Foreskin keratinocyte (primary cell): ENCODE measurements at places on chromosomes 12 and 14.

DNA sequence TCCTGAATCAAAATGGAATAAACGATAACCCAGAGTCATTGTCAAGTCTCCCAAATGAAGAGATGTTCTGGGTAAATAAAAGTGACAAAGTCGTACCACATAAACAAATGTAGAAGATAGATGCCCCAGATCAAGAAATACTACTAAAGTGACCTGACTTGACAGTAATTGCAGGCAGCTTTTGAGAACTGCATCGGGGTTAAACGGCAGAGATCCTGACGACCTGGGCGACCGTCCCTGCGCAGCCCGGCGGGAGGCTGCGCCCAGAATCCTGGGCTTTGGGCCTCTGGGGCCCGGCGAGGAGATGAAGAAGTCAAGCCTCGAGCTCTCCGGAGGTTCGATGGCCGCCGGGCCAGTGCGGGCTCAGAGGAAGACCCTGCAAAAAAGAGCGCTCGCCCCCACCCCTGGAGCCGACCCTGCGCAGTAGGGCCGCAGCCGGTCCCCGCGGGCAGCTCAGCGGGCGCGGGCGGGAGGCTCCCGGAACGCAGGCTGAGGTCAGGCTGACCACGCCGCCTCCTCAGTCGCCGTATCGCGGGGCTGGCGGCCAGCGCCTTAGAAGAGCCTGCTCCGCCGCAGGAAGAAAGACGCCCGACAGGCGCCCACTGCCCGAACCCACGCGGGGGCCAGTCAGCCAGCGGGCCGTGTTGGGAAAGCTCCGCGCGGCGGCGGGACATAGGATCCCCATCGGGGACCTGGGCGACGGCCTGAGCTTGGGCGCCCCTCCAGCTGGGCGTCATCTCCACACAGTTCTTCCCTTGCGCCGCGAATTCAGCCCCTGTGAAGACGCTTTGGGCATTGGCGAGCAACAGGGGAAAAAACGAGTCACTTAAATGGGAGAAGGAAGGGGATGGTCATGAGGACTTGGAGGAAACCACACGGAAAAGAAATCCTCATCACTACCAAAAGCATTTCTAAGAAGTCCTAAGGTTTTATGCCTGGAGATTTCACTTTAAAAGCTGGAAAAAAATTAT, 16.0 kb downstream of the NKX2-1 start:
- DNase-seq = no peak

GRCh38 chr14:34232790-34233189, 229.2 kb downstream of the SPTSSA start:
- no peak for DNase-seq

- no peak for DNase-seq
Observed at GRCh38 chr14:93747102-93747501, 41.2 kb downstream of the PRIMA1 start.

GRCh38 chr14:59803052-59803540, 67.5 kb downstream of the RTN1 start:
- no peak for DNase-seq

DNA sequence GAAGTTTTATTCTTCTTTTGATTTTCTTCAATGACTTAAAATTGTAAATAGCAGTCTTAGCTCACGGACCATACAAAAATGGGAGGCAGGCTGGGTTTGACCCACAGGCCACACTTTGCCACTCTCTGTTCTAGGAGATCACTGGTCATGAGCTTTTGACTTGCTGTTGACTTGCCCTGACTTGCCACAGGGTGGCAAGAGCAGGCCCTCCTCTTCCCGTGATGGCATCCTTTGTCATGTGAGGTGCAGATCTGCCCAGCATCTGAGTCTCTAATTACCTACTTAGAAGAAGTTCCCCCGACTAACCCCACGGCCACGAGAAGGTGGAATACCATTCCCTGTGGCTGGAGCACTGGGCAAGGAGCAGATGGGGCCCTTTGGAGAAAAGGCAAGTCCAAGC, 81.0 kb upstream of the SCAF11 start:
- no peak for DNase-seq

- no peak for DNase-seq
Observed at GRCh38 chr14:67609642-67610310, 9.7 kb upstream of the PIGH start.

- DNase-seq = no peak
Observed at GRCh38 chr12:107779077-107779831, 4.8 kb downstream of the ASCL4 start.
